ENCODE measurements at places on chromosomes 12 and 14.

DNA sequence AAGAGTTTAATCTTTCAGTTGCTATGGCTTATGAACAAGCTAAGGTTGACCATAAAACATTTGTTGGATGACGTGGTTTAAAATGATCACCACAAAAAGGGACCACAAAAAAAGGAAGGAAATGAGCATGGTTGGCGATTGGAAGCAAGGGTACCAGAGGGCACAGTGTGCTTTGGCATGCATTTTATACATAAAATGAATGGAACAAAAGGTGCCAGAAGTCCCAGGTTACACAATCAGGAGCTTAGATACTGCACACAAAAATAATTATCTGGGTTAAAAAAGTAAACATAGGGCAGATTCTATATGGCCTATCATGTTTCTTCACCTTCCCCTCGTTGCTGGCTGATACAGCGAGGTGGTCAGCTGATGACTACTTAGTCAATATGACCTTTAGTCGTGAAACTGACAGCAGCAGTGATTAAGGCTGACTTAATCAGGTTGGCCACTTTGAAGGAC is 50.7 kb downstream of the ZC3H14 start:
- DNase-seq = no peak

- no peak for DNase-seq
These were observed 440.9 kb downstream of the LRFN5 start for GRCh38 chr14:42047421-42048055.

DNA sequence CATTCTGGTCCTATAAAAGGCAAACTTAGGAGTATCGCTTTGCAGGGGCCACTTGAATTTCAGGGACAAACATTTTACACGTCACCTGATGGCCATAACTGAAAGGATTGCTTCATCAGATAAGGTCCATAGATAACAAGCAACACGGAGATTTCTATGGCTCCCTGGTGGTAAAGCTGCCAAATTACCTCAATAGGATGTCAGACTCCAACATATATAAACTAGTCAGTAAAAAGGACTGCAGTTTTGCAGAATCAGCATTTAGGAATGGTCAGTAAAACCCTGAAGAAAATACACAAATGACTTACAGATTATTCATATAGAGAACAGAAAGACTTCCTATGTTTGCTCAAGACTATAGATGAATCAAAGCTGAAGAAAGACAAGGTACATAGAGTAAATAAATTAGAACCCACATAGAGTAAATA is 66.1 kb upstream of the GRIP1 start:
- no peak for DNase-seq

DNA sequence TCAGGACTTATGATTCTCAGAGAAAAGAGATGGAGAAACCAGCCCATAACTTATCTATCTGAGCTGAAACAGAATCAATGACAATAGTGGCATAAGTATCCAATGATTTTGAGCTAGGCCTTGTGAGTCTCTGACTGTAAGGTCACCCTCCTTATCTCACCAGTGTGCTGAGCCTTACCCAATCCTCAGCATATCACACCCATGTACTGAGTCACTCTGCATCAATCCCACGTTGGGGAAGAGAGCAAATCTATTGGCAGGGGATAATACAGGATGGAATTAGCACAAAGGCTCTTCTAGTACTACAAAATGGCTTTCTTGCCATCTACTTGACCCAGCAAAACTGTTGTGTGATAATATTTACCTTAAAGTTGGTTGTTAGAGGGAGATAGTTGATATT is 997.8 kb downstream of the NRXN3 start:
- no peak for DNase-seq

DNA sequence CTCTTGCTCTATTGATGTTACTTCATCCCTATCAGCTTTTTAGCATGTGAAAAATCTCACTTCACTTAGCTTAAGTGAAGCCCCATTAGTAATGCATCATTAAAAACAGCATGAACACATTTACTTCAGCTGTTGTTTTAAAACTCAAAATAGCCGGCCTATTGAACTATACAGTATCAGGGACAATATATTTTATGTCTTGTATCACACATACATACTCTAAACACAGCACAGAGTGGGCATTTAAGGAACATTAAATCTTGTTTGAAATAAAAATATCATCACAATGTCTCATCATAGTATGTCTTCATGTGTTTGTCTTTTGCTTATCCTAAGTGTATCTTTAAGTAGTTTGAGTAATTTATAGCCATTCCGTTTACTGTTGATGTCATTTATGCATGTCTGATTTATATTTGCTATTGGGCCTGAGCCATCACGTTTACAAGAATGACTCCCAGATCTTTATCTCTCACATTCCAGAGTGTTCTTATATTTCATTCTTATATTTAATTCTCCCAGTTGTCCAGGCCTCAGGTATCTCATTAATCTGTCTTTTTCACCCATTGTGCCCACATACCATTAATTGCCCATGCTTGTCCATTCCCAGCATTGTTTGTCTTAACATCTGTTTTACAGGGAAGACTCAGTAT is 57.5 kb downstream of the ARHGAP5 start:
- DNase-seq = no peak

DNA sequence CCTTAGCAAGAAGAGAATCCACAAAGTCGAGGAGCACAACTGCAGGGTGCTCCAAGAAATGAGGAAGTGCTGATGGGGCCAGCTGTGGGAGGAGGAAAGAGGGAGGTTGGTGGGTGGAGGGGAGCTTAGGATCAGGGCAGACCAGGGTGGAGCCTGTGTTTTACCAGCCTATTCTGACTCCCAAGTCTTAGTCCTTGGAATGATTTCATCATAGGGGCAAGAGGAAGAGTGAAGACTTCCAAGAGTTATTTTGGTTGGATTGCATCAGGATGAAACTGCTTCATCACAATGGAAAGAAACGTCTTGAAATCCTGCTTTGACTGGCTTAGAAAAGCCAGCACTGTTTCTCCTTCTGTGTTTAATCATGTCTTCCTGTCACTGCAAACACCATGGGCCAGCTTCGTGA is 194.0 kb downstream of the DPF3 start:
- DNase-seq = no peak

DNA sequence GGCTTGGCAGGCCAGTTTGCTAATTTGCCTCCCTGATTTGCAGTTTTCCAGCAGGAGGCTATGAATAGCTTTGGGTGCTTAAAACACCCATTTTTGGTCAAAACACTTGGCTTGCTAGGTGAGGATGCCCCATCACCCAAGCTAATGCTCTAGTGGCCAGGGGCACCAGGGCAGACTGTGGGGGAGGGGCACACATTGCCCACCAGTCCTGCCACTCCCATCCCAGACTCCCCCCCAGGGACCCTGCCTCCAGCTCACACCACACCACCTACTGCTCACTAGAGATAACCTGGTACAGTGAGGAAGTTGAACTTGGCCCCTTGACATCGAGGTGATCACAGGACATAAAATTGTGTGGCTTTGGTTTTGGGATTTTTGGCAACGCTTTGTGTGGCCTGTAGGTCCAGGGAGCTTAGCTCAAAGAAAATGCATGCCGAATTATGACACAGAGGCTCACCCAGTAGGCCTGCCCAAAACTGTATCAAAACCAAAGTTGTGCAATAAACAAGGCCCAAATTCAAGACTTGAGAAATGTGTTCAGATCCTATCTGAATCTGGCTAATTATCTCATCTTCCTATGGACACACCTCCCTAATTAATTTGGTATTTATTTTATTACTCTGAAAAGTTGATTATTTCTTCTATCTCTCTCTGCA is 4.3 kb downstream of the NUAK1 start:
- no peak for DNase-seq

- DNase-seq = no peak
These were observed 156.3 kb downstream of the MSRB3 start for GRCh38 chr12:65434737-65435136.

DNA sequence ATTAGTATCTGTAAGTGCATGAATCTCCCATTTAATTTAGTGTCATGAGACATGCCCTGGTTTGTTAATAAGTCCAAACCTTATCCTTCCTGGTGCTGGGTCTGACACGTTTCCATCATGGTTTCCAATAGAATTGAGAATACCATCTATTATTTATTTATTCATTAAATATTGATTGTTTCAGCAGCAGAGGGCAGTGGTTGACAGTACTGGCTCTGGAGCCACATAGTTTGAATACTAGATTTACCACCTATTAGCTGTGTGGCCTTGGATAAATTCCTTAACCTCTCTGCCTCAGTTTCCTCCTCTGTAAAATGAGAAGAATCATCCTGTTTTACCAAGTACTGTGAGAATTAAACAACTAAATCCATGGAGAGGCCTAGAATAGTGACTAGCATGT is 941 bp upstream of the STAB2 start:
- no peak for DNase-seq

- no peak for DNase-seq
These were observed 66.0 kb downstream of the TC2N start for GRCh38 chr14:91801358-91801757.

GRCh38 chr12:21884936-21885335 is 56.3 kb downstream of the ABCC9 start:
- no peak for DNase-seq

GRCh38 chr14:31059152-31059924 is 33.2 kb upstream of the STRN3 start:
- DNase-seq = no peak

GRCh38 chr12:87679251-87679650 is 349.9 kb downstream of the C12orf50 start:
- DNase-seq = no peak
